ENCODE measurements at places on chromosomes 6 and 20.

- DNase-seq, result no peak
These were observed 61.0 kb downstream of the MTFR2 start for GRCh38 chr6:136189104-136189503.

- no peak for DNase-seq
These were observed 26.3 kb downstream of the SPDEF start for GRCh38 chr6:34529665-34530327.

DNA sequence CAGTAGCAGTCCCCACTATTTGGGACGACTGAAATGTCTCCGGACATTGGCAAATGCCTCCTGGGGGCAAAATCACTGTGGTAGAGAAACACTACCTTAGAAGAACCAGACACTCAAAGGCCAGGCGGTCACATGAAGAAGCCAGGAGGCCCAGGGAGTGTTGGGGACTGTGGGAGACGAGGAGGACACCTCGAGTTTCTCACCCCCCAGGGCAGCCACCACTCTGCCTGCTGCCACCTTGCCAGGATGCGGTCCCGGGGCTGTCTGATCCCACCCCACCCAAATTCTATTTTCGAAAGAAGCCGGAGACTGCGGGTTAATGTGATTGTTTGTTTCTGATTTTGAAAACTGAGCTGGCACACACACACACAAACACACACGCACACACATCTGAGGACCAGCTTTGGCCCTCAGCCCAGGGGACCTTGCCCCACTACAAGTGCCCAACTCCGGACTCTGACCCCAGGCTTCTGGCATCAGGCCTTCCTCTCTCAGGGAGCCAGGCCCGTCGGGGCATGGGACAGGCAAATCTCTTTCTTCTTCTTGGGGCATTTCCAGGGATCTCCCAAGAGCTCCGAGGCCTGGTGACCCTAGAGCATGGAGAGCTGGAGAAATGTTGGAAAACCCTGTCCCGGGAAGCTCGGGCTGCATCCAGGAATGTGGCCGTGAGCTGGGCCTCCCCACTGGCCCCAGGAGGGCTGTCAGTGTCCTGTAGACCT, 187.5 kb upstream of the PMEPA1 start:
- DNase-seq, result no peak

DNA sequence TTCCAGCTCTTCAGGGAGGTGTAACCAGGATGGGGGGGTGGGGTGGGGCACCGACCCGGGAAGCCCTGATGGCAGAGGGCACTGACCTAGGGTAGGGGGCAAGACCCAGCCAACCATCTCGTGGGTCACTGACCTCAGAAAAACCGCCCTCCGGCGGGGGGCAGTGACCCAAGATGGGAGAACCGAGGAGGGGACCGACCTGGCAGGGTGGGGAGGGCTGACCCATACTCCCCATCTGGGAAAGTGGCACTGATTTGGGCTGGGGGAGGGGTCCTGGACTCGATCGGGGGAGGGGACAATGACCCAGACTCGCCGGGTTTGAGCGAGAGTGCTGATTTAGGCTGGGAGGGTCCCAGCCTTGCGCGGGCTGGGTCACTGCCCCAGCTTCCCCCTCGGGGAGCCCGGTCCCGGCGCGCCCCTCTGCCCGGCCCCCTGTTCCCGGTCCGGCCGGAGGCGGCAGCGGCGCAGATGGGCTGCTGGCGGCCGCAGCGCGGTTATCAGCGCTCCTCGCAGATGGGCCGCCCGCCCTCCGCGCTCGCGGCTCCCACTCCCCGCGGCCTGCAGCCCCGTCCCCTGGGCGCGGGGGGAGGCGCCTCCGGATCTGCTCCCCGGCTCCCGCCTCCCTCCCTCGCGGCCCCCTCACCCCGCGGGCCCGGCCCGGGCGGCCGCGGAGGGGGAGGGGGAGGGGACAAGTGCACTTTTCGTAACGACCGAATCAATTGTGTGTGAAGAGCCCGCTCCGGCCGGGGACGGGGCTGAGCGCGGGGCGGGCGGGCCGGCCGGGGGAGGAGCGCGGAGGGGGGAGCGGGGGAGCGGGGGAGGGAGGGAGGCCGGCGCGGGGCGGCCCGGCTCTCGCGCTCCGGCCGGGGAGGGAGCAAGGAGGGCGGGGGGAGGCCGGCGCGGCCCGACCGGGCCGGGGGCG, 2.2 kb downstream of the NOL4L start:
- no peak for DNase-seq

- DNase-seq, result no peak
These were observed 8.2 kb upstream of the SNX9 start for GRCh38 chr6:157814883-157815282.

- DNase-seq, result no peak
These were observed 157.4 kb downstream of the OGFRL1 start for GRCh38 chr6:71446057-71446456.

DNA sequence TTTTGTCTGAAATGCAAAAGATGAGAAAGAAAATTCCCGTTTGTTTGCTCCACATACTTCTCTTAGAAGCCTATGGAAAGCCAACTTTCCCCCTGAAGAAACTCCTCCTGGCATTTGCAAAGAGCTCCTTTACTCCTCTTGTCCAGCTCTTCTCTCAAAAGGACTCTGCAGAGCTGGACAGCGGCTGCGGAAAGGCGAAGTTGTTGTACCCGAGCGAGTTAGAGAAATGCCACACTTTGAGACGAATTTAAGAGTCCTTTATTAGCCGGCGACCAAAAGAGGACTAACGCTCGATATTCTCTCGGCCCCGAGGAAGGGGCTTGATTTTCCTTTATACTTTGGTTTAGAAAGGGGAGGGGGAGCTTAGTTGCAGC, 157.8 kb downstream of the TRIM27 start:
- DNase-seq, result no peak

- no peak for DNase-seq
These were observed 87.7 kb downstream of the IYD start for GRCh38 chr6:150456466-150456865.

DNA sequence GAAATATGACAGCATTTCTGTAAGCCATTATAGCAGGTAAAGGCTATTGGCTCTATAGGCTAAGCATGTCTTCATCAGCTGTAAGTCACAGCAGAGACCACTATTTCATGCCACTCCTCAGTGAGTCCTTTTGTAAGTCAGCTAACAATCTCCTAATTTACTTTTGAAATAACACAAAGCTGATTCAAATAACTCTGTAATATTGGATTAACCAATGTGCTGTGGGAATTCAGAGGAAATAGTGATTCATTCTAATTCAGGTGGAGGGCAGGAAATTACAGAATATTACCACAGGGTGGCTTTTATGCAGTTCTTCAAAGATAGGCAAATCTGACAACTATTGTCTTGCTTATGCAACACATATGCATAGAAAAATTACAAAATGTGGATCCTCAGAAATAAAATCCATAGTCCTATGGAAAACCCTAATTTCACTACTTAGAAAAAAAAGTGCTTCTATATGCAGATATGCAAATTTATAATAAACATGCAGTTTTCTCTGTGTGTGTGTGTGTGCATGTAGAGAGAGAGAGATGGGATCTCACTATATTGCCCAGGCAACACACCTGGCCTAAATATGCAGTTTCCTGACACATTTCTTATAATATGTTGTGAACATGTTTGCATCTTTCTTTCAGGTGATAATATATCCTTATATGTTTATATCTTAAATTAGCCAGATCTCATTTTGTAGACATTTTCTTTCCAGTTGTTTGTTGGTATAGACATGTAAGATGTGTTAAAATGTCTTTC, 4.8 kb upstream of the SMIM28 start:
- DNase-seq, result no peak

DNA sequence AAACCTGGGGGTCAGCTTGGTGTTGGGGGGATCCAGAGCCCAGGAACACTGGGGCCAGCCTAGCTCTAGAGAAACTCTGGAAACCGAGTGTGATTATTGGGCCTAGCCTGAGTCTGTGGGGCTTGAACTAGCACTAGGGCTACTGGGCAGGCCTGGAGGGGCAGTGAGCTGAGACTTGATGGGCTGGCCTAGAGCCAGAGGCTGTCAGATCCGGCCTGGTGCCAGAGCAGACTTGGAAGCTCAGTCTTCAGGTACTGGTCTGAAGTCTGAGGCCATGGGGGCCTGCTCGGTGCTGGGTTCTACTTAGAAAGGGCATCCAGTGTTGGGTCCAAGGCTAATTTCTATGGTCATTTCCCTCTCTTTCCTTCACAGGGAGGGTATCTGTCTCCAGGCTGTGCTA, 2.7 kb downstream of the DEFB112 start:
- no peak for DNase-seq

- no peak for DNase-seq
These were observed 4.6 kb upstream of the CABLES2 start for GRCh38 chr20:62411479-62412193.

DNA sequence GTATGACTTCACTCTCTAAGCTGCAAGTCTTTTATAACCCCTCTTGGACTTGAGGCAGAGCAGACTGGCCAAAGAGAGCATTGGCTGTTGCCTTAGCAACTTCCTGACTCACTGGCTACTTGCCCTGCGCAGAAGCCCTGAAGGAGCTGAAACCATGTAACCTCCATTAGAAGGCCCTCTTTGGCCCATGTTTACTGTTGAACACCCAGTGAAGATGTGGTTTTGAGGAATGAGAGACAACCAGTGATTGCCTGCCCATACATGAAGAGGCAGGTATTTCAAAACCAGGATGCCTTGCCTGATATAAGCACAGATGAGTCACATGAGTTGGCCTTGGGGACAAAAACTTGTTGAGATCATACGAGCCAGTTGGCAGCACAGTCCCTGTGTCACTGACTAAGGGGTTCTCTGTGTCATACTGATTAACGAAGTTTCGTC, 182.5 kb downstream of the EDN1 start:
- no peak for DNase-seq
